ENCODE measurements at places on chromosomes 2 and 18.

DNA sequence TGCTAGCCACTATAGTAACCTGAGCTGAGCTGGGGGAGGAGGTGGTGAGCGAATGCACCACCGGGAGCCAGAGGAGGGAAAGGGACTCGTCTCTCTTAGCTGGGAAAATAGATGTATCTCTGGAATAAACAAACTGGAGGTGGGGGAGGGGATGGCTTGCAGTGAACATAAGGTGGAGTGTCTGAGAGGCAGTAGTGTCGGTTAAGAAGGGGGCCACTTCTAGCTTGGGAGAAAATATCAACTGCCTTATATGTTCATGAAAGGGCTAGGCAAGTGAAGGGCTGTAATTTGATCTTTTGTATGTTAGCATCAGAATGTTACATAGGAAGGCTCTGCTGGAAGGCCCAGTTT lies 2.2 kb downstream of the SETBP1 start:
- DNase-seq = no peak

- no peak for DNase-seq
These were observed at the start of gene OTOS for GRCh38 chr2:240140511-240140910. TSS of gene OTOS (minus strand) at chr2:240140658. CDS start at chr2:240140326, 332 bp downstream.

- DNase-seq = no peak
These were observed 46.9 kb upstream of the KCNH7 start for GRCh38 chr2:162885281-162886070.

- DNase-seq = no peak
These were observed 251.6 kb downstream of the TWIST2 start for GRCh38 chr2:239099474-239099873.

- DNase-seq = no peak
These were observed 157.1 kb downstream of the COL6A3 start for GRCh38 chr2:237256887-237257286.

- DNase-seq = no peak
These were observed 14.0 kb downstream of the ARMC9 start for GRCh38 chr2:231212329-231212845.

- no peak for DNase-seq
These were observed 12.3 kb downstream of the CHN1 start for GRCh38 chr2:174992886-174993285.

GRCh38 chr2:150557020-150557600 lies 69.6 kb upstream of the RND3 start:
- DNase-seq = no peak

DNA sequence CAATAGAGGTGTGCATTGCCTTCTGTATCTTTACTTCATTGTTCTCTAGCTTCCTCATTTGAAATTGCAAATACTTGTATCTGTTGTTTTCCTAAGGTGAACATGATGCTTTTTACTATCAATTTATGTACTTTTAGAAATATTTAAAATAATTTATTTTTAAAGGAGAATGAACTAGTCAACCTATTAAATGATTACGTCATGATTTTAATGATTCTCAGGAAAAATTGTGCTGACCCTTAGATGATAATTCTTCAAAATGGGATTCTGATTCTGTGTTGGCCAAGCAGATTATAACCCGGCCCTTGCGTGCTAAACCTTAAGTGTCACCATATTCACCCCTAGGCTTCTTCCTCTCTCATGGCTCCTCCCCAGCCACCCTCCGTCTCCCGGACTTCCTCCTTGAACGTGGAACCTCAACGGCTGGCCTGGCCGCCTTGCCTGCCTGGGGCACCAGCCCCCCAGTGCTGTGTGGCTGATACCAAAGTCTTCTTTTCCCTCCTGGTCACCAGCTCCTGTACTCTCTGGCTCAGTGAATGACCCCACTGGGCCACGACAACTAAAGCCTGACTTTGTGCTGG lies 292.0 kb downstream of the GBX2 start:
- DNase-seq = no peak

- DNase-seq = no peak
These were observed 44.9 kb downstream of the SERTAD2 start for GRCh38 chr2:64608867-64609226.

GRCh38 chr2:7987992-7988391 lies 693.9 kb upstream of the ID2 start:
- no peak for DNase-seq

DNA sequence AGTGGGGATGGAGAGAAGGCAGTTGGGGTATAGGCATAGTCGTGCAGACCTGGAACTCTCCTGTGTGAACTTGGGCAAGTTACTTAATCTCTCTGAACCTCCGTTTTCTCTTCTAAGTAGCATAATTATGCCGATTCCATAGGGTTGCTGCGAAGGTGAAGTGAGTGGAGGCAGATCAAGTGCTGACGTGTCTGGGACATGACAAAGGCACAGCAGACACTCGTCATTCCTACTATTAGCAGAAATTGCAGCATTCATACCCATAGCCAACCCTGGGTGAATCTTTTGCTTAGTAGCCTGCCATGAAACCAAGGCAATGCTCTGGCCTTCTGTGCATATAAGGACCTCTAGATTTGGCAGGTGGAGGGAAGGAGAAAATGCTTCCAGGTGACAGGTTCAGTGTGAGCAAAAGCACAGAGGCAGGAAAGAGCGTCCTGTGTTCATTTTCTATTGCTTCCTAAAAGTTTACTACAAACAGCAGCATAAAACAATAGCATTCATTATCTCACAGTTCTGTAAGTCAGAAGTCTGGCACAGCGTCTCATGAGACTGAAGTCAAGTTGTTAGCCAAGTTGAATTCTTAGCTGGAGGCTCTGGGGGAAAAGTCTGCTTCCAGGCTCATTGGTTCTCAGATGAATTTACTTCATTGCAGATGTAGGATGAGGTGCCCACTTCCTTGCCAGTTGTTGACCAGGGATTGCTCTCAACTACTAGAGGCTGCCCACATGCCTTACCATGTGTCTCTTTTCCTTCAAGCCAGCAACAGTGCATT lies 77.8 kb downstream of the CTIF start:
- no peak for DNase-seq

GRCh38 chr2:72395096-72395495 lies 247.4 kb upstream of the CYP26B1 start:
- DNase-seq = no peak

DNA sequence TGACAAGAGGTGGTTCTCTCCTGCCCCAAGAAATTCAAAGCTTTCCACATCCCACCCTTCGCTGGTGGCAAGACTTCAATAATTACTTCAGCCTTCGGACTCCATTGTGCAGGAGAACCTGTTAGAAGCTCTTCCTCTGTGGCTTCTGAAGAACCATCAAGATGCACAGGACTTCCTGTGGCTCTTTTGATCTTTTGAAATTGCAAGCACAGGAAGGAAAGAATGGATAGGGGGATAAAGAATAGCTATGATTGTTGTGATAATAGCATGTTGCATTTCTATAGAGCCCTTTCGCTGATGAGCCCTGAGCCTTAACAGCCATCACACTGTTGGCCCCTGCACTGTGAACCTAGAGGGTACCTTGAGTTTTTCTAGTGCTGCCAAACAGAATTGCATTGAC lies 7.4 kb downstream of the EPAS1 start:
- peak; percentile 52 for DNase-seq

DNA sequence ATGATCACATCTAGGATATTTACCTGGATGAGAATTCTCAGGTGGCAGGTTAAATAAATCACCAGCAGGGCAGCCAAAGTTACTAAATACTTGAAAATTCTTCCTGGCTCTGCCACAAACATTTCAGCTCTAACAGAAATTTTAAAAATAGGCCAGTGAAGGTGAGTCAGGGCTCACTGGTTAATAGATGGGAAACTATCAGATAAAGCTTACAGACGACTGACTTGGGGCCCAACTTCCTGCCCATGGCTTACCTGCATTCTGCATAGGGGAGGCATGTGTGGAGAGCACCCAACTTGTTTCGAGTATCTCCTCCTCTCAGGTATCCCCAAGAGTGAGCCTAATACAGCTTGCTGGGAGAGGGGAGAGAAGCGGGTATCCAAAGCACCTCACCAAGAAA lies 57.8 kb downstream of the SPRED2 start:
- no peak for DNase-seq

DNA sequence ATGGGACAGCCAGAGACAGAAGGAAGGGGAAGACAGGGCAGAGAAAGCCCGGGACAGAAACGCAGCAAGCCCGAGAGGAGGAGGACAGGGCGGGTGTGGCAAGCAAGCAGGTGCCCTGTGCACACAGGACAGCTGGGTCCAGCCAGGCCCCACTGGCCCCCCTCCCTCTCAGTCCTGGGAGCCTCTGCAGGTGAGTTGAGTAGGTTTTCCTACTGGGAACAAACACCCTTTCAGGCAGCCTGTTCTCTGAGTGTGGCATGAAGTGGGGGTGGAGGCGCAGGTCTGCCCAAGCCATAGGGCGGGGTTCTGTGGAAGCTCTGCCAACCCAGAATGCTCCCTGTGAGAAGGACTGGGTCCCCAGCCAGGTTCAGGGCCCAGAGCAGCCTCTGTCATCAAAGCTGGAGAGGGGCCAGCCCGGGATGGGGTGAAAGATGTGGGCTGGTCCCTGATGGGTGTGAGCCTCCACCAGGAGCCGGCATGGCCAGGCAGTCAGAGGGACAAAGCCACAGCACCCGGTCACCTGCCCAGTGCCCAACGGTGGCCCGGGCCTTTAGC lies 129.4 kb downstream of the TFCP2L1 start:
- no peak for DNase-seq

DNA sequence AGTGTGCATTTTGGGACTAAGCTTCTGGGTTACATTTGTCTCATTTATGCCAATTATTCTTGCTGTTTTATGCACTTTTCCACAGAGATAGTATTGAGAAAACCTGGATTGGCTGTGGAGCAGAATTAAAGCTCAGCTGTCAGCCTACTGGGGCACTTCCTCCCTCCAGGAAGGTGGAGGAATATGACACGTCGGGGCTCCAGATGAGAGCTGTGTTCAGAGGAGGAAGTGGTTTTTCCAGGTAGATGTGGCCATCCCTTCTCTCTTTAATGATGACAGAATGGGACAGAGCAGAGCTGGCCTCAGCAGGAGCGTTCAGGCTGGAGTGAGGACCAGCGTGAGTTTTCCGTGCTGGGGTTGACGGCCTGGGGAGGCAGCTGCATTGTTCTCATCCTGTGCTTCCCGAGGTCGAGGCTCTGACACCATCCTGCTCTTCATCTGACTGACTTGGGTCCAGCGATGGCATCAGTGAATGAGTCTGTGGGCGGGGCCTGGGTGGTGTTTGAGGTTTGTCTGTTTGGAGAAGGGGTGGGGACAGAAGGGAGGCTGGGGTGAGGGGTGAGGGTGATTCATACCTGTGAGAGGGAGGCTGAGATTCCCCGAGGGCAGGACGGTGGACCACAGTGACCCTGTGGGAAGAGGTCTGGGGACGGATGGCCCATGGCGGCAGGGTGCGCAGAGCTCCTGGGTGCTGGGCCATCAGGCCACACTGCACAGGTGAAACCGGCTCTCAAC lies 207.0 kb downstream of the LDLRAD4 start:
- DNase-seq = no peak

- DNase-seq = peak; percentile 50
These were observed 2.6 kb upstream of the ZFP36L2 start for GRCh38 chr2:43228756-43229659.

GRCh38 chr2:138414014-138414413 lies 87.6 kb upstream of the SPOPL start:
- no peak for DNase-seq

DNA sequence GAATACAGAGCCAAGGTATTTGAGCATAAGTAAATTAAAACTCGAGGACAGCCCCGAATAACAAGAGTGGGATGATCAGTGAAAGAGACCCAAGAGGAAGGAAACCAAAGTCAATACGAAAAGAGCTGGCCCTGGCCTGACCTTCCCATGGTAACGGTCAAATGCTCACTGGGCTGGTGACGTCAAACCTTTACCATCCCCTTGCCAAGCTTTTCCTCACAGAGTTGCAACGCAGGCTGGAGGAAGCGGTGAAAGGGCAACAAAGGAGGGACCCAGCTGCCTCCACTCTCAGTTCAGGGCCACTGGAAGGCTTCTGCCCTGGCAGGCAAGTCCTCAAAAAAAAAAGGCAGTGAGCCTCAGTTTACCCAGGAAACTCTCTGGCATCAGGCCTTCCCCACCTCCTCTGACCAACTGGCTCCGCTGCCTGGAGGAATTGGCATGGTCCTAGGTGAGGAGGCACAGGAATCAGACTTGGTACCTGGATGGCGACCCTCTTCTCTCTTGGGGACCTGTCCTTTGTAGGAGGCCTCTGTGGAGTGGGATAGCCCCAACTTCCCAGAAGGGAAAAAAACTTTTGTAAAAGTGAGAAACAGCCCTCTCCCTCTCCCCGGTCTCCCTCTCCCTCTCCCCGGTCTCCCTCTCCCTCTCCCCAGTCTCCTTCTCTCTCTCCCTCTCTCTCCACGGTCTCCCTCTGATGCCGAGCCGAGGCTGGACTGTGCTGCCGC lies 212.4 kb downstream of the ANAPC1 start:
- DNase-seq = no peak

GRCh38 chr18:2096551-2096950 lies 474.8 kb downstream of the METTL4 start:
- DNase-seq = no peak

DNA sequence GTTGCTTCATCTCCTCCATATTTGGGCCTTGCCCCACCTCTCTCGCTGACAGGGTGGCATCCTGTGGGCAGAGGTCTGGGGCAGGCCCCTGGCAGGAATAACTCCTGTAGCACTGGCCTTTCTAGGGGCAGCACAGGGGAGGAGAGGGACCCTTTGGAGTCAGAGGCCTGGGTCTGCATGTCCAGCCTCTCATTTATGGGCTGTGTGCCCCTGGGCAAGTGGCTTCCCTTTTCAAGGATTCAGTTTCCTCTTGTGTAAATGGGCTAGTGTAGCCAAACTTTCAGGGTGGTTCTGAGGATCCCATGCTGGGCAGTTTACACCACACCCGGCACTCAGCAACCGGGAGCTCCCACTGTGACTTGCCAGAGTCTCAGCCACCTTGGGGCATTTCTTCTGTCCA lies 23.4 kb downstream of the ADRA2B start:
- no peak for DNase-seq

GRCh38 chr2:191015239-191015638 lies 1.3 kb upstream of the STAT1 start:
- peak; percentile 72 for DNase-seq

GRCh38 chr2:178328037-178328436 lies 122.9 kb downstream of the PRKRA start:
- no peak for DNase-seq

- DNase-seq = no peak
These were observed 186.4 kb downstream of the ANAPC1 start for GRCh38 chr2:111697560-111697959.

GRCh38 chr2:4151521-4151920 lies 448.1 kb downstream of the DCDC2C start:
- DNase-seq = no peak

- no peak for DNase-seq
These were observed 43.8 kb upstream of the KCNE4 start for GRCh38 chr2:223008162-223008561.

- no peak for DNase-seq
These were observed 127.3 kb upstream of the LGALSL start for GRCh38 chr2:64326578-64327050.

DNA sequence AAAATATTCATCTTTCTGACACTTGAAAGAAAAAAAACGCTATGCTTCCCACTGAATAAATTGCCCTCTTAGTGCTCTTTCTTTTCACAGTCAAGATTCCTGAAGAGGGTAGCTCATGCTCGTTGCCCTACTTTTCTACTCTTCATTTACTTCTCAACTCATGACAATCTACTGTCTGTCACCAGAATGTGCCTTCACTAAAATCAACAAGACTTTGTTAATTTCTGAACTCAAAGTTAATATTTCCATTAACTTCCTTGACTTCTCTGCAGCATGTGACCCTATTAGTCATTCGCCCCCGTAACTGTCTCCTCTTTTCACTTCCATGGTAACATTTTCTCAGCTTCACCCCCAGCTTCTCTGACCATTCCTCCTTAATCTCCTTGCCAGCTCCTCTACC lies 98.9 kb upstream of the MAPRE2 start:
- no peak for DNase-seq

- DNase-seq = no peak
These were observed 25.9 kb upstream of the TMEM87B start for GRCh38 chr2:112029164-112029563.

Measured in CD4-positive, alpha-beta T cell treated with Interferon alpha-2 for 1 hour (primary cell).